Stimulated activated CD8-positive, alpha-beta memory T cell treated with anti-CD3 and anti-CD28 coated beads, Interleukin-2, amount 100 ng/mL, for 48 hours (primary cell): ENCODE measurements at places on chromosomes 1 and 21.

GRCh38 chr1:93483200-93483599, 35.3 kb downstream of the FNBP1L start:
- no peak for DNase-seq

DNA sequence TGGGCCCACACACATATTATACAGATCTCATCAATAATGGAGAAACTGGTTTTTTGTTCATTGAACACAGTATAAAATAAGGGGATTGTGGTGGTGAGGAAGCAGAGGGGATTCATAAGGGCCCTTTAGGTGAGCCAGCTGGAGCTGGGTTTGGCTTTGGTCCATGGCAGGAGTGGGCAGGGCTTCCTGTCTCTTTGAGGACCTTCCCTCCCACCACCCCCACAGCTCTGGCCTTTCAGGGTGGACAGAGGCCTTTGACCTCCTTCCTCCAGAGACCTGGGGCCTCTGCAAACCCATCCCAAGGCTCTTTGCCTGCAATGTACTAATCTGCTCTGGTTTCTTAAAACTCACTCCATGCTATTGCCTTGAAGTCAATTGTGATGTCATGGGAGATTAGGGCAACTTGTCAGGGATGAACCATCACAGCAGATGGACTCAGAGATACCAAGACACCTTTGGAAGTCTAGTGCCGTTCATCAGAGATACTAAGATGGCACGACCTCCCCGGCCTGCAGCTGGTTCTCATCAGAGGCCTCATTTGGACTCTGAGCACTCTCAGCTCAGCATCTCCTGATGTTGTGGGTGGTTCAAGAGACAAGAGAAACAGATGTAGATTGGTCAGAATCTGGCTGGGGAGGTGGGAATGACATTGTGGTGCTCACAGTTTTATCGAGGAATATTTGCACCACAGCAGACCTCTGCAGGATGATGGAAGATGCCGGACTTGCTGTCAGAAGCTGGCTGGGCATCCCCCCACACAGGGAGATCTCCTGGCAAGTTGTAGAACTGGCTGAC, 37.9 kb downstream of the LHX4 start:
- DNase-seq: no peak

GRCh38 chr1:158752155-158752712, 2.3 kb upstream of the OR6K6 start:
- DNase-seq: no peak

DNA sequence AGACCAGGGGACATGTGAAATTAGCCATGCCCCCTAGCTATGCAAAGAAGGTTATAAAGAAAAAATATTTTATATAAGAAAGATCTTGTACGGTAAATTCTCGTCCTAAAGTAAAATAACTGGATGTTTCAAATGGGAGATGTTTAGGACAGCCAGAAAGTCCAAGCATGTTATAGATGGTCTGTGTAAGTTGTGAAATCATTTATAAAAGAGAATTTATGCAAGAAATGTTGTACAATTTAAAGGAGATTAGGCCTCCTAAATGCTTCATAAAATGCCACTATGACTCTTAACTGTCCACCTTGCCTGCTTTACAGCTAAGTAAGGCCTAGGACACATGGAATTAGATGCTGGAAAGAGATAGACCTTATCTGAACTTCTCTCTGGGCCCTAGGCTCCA, 118.1 kb upstream of the POGK start:
- no peak for DNase-seq

- DNase-seq: no peak
Measured at GRCh38 chr1:162991444-162991843, 77.7 kb upstream of the RGS4 start.

DNA sequence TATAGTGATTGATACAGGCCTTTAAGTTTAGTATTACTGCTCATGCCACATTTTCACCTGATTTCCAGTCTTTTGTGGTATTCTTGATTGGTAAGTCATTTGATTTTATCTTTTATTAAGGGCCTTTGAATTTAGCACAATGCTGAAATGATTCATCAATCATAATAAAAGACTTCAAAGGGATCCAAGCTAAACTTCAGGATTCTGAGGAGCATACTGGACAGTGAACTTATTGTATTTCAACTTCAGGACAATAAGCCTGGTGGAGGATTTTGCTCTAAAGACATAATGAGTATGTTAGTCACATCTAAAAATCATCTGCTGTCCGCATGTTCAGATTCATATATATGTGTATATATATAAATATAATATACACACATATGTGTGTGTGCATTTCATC, 233.3 kb downstream of the SETD4 start:
- no peak for DNase-seq

GRCh38 chr1:58848818-58849411, 65.1 kb upstream of the JUN start:
- DNase-seq: no peak

- DNase-seq: peak; percentile 66
Measured at GRCh38 chr1:26853156-26853555, 9.8 kb upstream of the SFN start.
